Esophagus squamous epithelium (tissue), 5 donors: ENCODE measurements at places on chromosomes 12 and 14.

DNA sequence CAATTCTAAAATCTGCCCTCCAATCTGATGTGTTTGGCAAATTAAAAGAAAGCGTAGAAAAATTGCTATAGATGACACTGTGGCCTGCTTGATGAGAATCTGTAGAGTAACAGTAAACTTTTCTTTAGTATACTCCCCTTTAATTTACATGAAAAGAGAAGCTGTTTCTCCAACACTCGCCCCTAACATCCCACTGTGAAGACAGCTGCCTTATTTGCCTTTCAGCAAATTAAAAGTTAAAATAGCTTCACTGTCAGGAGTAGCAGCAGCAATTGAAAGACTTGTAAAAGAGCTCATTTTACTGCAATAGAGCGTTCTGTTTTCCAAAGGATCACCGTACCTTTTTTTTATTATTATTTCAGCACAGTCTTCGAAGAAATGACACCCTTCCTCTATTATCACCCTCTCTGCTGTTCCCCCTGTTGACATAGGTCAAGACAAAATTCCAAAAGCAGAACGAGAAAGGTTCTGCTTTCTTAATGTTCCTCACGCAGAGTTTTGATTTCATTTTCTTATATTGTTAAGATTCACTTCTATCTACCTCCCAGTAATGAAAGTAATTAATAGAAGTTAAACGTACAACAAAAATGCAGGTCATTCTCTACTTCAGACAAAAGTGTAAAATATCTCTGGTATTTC is 153.5 kb upstream of the USP15 start:
- no peak for DNase-seq

DNA sequence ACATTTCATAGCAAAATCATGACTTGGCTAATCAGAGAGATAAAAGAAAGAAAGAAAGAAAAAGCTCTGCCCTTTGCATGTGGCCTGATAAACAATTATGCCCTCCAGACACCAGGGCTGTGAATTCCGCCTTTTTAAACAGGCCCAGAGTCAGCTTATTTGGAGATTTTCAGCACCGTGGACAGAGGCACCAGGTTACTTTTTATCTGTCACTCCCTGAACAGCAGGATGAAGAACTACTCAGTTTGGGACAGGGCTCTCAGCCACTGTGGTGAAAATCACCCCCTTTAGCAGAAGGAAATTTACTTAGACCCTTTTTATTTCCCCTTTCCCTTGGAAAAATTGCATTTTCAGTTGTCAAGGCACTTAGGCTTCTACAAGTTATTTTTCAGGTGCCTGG is 359.9 kb downstream of the NRXN3 start:
- DNase-seq, result no peak

DNA sequence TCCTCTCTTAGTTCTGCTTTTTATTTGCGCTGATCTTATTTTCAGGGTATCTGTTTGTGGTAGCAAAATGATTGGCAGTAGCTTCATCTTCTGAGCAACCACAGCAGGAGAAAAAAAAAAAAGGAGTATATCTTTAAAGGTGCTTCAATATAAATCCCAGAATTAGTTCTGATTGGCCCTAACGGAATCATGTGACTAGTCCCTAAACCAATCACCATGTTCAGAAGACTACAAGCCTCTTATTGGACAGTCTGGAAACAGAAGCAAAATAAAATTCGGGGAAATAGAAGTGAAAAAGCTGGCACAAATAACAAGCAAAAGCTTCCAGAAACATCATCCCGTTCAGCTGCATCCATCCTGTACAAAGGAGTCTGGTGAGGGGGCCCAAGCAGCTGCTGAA is 49.9 kb upstream of the PTPRO start:
- DNase-seq, result no peak

DNA sequence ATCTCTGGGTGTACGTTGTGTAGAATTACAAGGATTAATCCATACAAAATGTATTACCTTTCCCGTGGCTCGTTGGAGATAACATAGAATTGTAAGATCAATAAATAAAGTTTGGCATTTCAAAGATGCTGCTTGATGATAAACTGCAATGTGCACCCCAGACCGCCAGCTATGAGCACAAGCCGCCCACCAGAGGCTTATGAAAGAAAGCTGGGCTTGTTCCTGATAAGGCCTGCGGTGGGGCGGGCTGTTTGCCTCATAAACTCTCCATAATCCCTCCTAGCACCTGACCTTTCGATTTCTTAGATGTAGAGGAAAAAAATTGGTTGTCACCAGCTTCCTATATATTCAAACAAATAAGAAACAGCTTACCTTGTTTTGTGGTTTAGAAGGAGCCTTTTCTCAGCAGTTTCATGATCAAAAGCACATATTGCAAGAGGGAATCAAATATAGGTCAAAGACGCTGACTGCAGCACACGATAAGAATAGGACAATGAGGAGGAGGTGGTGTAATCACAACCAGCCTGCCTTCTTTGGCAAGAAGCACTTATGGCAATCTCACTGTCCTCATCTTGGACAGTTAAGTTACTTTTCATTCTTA is 293.6 kb downstream of the RMST start:
- DNase-seq, result no peak

GRCh38 chr12:71460850-71461609 is 21.4 kb downstream of the LGR5 start:
- no peak for DNase-seq

DNA sequence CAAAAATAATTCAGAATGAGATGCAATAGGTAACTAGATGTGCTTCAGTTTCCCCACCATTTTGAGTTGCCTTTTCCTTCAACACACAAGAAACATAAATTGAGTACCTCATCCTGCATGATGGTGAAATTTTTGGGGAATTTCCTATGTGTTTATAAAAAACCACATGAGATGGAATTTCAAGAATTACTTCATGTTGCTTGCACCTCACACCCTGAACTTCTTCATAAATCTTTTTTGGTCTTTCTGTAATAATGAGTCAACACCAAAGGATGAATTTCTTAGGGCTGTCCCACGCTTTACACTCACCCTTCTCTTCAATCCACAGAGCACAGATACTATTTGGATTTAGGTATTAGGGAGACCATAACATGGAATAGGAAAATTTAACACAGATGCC is 22.6 kb upstream of the LUM start:
- DNase-seq, result no peak

- no peak for DNase-seq
These were observed 1.8 kb upstream of the RAB21 start for GRCh38 chr12:71752891-71753290.

DNA sequence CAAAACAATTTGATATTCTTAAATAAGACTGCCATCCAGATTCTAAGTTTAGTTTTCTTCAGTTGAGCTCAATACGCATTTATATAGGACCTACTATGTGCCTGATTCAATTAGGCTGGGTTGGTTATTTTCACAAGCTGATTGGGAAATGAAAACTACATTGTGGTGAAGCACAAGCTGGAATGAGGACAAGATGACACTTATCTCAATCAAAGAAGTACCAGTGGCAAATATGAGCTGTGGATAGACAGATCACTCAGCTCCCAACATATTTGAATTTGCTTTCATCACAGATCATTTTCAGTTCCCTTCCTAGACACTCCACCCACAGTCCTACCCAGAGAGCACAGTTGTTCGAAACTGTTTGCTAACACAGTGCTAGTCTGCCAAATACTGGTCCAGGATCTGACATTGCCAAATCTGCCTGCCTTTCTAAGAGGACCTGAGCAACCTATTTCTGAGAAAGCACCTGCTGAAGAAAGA is 74.7 kb downstream of the LLPH start:
- no peak for DNase-seq

DNA sequence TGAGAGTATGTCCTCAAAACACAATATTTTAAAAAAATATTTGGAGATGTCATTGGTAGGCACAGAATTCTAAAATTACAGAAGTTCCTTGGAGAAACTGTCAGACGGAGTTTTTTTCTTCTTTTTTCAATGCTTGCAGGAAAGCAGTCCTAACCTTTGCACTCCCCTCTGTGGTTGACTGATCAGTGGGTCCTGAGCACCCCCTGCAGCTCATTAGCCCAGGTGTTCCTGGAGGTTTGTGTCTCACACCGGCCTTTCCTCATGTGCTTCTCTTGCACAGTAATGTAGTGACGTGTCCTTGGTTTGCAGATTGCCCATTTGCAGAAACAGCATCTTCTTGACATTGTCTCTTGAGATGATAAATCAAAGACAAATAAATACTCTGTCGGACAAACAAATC is 513.0 kb downstream of the TMEM121 start:
- DNase-seq, result no peak

DNA sequence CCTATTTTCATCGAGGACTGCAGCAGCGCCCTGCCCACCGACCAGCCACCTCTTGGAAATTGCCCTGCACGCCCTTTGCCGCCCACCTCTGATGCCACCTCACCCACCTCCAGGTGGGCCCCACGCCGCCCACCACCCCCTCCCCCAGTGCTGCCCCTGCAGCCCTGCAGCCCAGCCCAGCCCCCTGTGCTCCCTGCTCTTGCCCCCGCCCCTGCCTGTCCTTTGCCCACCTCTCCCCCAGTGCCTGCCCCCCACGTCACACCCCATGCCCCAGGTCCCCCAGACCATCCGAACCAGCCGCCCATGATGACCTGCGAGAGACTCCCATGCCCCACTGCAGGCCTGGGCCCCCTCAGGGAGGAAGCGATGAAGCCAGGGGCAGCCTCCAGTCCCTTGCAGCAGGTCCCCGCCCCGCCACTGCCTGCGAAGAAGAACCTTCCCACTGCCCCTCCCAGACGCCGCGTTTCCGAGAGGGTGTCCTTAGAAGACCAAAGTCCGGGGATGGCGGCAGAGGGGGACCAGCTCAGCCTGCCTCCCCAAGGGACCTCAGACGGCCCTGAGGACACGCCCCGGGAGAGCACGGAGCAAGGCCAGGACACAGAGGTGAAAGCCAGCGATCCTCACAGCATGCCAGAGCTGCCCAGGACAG is 96.5 kb downstream of the LGMN start:
- no peak for DNase-seq

DNA sequence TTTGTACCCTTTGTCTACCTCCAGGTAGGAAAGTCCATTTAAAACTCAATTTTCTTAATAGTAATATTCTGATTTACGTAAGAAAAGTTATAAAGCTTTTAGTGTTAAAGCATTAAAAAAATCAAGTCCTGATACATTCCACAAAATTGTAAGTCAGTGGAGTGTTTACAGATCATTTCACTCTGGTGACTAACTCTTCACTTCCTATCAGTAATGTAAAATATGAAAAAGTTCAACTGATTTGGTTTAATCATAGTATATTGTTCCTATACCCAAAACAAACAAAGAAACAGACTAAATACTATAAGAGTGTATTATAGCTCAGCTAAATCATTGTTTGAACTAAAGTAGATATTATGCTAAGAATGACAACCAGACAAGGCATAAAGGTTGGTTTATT is 85.9 kb downstream of the VEZT start:
- DNase-seq, result no peak

DNA sequence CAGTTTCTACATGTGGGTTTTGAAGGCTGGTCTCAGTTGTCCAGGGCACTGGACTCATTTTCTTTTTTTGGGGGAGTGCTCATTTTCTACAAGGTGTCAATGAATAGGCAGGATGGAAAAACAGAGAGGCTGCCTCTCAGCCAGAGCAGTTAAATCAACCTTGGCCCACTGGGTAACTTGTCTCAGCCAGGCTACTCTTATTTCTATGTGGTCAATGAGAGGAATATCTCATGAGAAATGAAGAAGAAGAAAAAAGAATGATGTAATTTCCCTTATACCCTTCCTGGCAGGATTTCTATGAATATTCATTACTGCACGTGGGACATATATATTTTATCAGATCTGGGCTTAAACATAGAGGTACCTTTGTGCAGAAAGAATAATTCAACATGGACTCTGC is 155.2 kb upstream of the E2F7 start:
- no peak for DNase-seq
